ENCODE measurements at places on chromosomes 16 and 17.
A peak's percentile ranks its signal among the peaks of the same experiment; 100 is the strongest.

DNA sequence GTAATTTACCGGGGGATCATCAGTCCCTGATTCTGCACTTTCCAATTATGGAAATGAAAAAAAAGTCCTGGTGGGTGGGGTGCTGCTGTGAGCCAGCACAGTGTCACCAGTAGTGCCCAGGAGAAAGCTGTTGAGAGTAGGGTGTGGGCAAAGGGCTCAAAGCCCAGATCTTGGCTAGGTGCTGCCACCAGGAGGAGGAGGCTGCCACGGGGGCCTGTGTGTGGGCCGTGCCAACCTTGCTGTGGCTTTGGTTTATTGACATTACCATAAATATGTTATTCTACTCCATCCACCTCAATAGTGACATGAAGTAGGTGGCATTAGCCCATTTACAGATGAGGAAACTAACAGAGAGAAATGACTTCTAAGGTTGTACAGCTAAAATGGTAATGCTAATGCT lies 6.7 kb upstream of the PRPSAP2 start:
- no peak for DNase-seq

GRCh38 chr16:4372578-4373355 lies 1.1 kb downstream of the VASN start:
- no peak for DNase-seq

- no peak for DNase-seq
Measured at GRCh38 chr17:28865946-28866752, 11.3 kb downstream of the ERAL1 start.

GRCh38 chr16:57720142-57720575 lies 15.4 kb upstream of the KATNB1 start:
- DNase-seq, result peak; percentile 12

DNA sequence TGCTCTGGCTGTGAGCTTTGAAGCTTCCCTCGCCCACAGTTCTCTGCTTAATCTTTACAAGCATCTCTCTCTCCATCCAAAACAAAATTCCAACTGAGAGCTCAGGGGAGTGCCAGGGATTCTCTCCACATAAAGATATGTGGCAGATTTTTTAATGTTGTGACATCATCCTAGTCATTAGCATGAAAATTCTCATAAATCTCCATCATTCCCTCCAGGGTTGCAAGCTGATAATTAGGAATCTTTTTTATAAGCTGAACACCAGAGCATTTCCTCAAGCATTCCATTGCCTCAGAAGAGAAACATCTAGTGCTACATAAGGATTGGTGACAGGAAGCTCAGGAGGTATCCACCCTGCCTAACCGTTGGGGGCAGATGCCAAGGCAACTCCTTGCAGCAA lies 82.4 kb upstream of the DNAH9 start:
- DNase-seq, result no peak

GRCh38 chr17:951325-952132 lies 28.0 kb downstream of the NXN start:
- no peak for DNase-seq

GRCh38 chr16:68376590-68376989 lies 65.8 kb downstream of the PRMT7 start:
- no peak for DNase-seq

GRCh38 chr17:62892061-62892675 lies 73.9 kb upstream of the TANC2 start:
- DNase-seq, result no peak

DNA sequence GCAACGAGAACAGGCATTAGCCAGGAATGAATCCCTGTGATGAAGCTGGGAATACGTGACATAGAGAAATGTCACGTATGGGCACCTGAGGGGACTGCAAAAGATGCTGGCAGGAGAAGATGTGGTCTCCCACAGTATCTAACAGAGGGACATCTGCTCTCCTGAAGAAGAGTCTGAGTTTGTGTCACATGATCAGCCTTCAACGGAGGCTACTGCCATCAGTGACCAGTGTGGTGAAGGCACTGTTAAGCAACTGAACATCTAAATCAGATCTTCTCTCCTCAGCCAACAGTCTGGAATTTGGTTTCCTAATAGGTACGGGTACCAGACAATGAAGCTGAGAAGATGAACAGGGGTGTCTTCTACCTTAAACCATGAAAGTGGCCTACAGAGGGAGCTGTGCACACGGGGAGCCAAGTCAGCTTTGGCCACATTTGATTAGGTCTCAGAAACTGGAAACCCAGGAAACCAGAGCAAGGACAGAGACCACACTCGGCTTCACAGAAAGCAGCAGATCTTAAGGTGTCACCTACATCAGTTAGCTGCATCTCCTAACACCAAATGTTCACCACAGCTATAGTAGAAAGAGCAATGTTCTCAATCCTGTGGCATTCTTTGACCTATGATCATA lies 41.8 kb downstream of the BRD7 start:
- peak; percentile 34 for DNase-seq

- DNase-seq, result no peak
Measured at GRCh38 chr16:79008036-79008868, 592.3 kb downstream of the MAF start.

- DNase-seq, result no peak
Measured at GRCh38 chr16:10817963-10818941, at the start of gene TVP23A. TSS of gene TVP23A (minus strand) at chr16:10818794. CDS start at chr16:10818493, 301 bp downstream.

DNA sequence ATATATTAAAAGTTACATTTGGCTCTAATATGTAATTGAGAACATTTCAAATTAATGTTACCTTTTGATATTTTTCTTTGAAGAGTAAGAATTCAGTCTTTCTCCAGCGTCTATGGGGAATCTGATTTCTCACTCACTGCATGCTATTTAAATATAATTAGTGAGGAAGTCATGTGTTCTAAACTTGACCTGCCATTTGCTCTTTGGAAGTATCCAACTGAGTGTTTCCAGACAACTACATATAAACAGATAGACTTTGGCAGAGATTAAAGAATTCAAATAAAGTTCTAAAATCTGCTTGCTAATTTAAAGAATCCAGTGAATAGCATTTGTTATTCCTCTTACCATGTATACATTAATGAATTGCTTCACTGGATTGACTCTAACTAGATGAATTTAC lies 23.5 kb downstream of the OMG start:
- no peak for DNase-seq

DNA sequence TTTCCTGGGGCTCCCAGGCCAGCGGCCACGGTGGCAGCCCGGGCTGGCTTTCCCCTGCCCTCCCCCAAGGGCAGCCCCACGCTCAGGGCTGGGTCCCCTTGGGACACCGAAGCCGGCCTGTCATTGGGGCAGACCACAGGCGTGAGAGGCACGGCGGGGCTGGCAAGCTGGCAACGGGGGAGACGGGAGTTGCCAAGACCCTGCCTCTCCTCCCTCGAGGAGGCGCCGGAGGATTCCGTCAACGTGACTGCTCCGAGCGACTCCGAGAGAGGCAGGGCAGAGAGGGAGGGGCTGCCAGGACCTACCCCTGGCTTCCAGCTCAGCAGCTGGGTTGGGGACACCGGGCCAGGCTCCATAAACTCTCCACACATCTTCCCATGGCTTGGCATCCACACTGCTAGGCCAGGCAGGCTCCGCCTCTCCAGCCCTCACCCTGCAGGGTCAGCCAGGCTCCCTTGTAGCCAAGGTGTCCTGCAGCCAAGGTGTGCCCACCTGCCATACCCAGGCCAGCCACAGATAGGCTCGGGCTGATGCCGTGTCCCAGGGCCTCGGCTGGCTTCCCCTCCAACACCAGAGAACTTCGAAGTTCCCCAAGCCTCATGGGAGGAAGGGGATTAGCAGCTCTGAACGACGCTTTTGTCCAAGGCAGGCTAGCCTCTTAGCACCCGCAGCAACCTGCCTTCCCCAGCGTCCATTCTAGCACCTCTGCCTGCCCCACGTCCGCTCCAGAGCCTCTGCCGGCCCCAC lies 25.5 kb downstream of the TIMM22 start:
- no peak for DNase-seq

DNA sequence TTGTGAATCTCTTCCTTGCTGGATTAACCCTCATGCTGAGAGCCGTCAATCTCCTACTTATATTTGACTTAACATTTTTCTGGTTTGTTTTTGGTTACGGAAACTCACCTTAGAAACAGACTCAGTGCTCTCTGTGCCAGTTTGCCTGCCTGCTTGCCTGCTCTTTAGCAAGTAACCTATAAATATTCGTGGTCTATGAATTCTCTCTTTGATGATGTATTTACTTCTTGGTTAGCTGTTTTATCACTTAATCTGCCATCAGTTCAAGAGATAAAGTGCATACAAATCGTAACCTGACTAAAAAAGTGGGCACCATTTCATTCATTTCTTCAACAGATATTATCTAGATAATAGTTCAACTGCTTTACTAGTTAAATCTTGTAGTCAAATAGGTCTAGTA lies 26.7 kb downstream of the CYB5B start:
- DNase-seq, result no peak

DNA sequence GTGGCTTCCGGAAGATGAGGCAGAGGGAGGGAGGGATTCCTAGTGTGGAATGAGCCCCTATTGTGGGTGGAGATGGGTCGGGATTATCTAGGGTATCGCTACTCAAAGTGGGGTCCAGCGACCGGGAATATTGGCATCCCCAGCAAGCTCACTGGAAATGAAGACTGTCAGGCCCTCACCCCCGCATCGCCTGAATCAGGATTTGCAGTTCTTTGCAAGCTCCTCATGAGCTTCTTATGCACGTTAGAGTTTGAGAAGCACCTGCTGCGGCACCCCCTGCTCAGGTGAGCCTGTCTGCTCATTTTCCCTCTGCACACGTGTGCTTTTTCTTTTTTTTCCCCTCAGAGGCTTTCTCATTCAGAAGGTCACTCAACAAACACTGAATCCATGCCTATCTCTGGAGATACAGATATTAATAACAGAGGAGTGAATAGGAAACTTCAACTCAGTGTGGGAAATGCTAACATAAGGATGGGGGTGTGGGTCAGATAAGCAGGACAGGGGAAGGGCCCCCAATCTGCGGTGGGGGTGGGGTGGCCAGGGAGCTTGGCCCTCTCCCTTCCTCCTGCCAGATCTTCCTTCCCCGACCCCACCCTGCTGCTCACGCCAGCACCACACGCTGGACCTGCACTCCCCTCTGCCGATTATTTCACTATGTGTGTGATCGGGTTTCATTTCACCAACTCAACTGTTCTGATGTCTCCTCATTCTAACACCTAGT lies 67.7 kb upstream of the NFAT5 start:
- no peak for DNase-seq

DNA sequence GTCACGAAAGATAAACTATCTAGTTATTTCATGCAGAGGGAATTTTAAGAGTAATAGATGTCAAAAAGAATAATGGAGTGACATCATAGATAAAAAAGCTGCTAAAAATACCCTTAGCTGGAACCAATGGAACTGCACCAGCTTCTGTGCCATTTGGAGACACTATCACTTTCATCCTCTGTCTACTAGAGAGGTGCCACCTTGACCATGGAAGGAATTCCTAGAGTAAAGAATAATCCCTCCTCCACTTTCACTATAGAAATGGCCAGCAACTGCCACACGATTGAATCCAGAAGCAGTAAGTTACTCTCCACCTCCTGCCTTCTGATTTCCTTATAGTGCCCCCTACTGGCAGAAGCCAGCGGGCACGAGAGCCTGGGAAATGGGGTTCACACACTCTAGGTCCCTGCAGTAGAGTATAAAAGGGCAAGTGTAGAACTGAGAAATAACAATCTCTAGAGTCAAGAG lies 2.8 kb upstream of the ALDH3A2 start:
- peak; percentile 32 for DNase-seq

- DNase-seq, result no peak
Measured at GRCh38 chr16:57380671-57381462, 8.6 kb downstream of the CX3CL1 start.

DNA sequence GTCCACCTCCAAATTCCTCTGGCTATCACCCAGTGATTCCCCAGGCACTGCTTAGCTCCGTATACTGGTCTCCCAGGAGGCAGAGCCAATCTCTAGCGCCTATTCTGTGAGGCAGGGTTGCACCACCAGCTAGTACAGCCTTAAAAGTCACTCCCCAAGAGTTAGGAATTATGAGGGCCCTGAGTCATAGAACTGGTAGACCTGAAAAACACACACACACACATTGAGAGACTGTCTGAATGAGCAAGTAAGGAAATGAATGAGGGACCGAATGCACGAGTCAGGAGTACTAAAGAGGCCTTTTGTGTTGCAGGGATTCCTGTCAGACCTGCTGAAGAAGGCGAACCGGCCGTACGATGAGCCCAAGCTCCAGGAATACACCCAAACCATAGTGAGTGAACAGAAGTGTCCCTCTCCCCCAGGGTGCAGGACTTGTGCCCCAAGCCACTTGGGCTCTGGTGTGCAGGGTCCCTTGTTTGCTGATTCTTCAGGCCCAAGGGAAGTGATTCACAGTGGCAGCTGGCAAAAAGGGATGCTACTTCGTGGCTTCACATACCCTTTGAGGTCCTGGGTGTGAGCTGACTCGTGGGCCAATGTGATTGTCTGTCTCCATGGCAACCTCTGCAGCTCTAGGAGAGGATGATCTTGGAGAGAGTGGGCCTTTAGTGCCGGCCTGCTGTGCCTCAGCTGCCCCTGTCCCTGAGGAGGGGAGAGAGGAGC lies 24.7 kb downstream of the CALB2 start:
- DNase-seq, result no peak

- DNase-seq, result no peak
Measured at GRCh38 chr17:20089756-20090547, 80.8 kb downstream of the SPECC1 start.

- no peak for DNase-seq
Measured at GRCh38 chr16:6732166-6732565, 600.5 kb upstream of the RBFOX1 start.

GRCh38 chr16:17362183-17362582 lies 108.6 kb downstream of the XYLT1 start:
- DNase-seq, result no peak

- no peak for DNase-seq
Measured at GRCh38 chr16:1691956-1692355, 13.9 kb downstream of the JPT2 start.

- no peak for DNase-seq
Measured at GRCh38 chr17:58503866-58504265, 10.6 kb downstream of the MTMR4 start.

- DNase-seq, result no peak
Measured at GRCh38 chr17:1147664-1148063, 32.1 kb downstream of the ABR start.

- DNase-seq, result peak; percentile 61
Measured at GRCh38 chr16:56191156-56191815, at the start of gene GNAO1. TSS of gene GNAO1 (plus strand) at chr16:56191489. CDS start at chr16:56192236, 747 bp downstream.

GRCh38 chr17:55344514-55344997 lies 77.1 kb downstream of the MMD start:
- no peak for DNase-seq

DNA sequence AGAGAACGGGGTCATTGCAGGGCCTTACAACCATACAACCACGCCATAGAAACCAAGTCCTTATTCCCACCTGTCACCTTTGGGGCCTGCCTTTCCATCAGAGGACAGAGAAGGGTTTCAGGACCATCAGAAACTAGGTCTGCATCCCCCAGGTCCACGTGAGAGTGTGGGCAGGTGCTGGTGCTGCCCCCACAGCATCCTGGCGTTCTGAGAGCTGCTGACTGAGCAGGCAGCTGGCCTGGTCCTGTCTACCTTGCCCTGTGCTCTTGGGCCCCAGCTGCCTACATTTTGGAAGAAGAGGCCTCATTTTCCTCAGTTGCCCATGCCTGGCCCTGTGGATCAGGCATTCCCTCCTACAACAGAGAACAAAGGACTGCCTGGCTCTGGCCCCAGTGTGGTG lies 21.6 kb downstream of the ZNF276 start:
- DNase-seq, result no peak

- no peak for DNase-seq
Measured at GRCh38 chr16:78962457-78962929, 638.0 kb downstream of the MAF start.

Data from stimulated activated CD4-positive, alpha-beta T cell treated with anti-CD3 and anti-CD28 coated beads, Interleukin-4, amount 100 ng/mL, for 4 hours (primary cell).